ENCODE measurements at places on chromosomes 3 and 15.

DNA sequence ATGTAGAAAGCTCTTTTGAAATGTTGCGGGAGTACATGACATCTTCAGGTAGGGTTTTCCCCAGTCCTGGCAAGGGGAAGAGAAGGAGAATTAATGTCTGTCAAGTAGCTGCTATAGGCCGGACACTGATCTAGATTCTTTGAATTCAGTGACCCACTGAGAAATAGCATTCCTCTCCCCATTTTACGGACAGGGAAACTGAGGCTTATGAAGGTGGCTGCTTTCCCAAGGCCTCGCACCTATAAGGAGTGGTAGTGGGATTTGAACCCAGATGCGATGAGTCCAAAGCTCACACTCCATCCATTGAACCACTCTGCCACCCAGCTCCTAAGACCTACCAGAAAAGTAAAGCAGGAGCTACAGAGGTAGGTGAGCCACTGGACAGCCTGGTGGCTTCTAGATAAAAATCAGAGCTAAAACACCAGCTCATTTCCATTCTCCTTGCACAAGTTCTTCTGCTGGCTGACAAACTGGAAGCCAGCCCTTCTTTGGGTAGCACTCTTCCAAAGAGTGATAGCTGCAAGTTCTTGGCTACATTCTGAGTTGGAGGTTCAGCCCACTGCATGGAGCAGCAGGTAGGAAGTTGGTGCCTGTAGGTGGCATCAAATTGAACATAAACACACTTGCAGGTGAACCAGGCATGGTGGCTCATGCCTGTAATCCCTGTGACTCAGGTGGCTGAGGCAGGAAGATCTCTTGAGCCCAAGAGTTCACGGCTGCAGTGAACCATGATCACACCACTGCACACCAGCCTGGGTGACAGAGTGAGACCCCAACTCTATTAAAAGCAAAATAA, 22.0 kb downstream of the ZNF710 start:
- DNase-seq: no peak

DNA sequence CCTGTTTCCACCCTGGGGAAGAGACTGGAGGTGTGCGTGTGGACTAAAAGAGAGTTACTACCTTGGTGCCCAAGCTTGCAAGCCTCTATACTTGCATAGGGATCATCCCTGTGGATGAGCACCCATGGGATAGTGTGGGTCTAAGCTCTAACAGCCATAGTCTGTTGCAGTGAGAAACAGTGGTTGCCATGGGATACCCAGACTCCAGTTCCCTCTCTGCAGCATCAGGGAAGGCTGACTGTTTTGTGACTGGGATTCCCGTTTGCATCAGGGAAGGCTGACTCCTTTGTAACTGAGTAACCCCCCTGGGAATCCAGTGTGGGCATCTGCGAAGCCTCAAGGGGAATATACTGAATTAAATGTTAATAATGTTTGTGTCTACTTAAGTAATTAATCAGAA, 196.1 kb downstream of the ZNF621 start:
- no peak for DNase-seq

- DNase-seq: no peak
These were observed 9.5 kb downstream of the CA12 start for GRCh38 chr15:63372018-63372705.

DNA sequence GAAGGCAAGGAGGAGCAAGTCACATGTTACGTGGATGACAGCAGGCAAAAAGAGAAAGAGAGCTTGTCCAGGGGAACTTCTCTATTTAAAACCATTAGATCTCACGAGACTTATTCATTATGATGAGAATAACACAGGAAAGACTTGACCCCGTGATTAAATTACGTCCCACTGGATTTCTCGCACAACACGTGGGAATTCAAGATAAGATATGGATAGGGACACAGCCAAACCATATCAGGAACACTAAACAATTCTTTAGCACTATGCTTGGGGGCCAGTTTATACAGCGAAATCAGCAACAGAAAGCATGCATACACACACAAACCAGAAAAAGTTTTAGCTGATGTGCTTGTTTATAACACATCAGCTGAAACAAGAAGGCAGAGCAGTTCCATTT, 704.2 kb downstream of the OTOL1 start:
- DNase-seq: no peak

GRCh38 chr3:117628823-117629291, 919.3 kb downstream of the TUSC7 start:
- no peak for DNase-seq

- DNase-seq: no peak
These were observed 11.2 kb downstream of the APBA2 start for GRCh38 chr15:28896951-28897350.

DNA sequence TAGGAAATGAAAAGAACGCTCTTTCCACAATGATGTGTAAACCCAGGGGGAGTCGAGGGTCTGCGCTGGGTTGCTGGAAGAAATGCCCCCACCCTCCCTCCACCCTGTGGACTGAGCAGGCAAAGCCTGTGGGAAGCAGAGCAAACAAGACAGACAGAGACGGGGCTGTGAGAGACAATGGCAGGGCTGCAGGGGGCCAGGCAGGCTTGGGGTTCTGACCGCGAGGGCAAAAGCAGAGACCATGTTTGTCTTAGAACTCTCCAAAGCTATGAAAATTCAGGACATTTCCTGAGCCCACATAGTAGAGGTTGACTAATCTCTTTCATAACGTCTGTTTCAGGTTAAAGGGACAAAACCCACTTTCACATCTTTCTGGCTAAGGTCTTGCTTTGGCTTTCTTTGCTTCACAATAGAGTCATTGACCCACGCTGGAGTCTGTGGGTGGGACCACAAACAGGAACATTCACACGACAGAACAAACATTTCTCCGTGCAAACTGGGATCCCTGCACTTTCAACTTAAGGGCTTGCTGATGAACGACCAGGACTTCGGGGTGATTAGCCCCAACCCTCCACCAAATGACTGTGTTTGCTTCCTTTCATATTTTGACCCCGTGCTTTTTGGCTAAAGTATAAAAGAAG, 156.0 kb upstream of the TPM1 start:
- no peak for DNase-seq

DNA sequence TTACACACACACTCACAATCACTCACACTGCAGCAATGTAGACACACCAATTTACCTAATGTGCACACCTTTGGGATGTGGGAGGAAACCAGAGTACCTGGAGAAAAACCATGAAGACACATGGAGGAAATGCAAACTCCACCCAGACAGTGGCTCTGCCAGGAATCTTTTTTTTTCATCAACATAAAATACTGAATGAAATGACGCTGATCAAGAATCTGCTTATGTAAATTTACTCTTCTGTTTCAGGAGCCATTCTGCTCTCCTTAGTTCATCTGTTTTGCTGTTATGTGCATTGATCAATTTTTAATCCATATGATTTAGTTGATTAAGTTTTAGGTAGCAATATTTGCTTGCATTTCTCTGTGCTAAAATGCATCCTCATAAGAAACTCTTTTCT, 414.2 kb upstream of the CCDC54 start:
- peak; percentile 9 for DNase-seq

DNA sequence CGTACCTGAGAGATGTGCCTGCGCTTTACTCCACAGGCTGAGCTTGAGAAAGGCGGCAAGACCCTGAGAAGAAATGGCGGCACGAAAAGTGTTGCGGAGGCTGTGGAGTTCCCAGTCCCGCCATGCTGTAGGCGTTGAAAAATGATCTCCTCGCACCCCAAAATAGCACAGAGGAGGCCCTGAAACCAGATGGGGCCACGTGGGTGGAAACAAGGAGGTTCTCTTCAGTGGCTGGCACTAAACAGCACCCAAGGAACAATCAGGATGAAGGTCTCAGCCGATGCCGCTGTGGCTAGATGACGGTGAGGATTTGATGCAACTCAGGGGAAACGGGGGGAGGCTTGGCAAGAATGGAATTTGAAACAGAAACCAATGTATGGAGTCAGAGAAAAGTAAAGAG, 57.3 kb downstream of the TMEM212 start:
- no peak for DNase-seq

GRCh38 chr3:118863731-118864322, 170.8 kb downstream of the IGSF11 start:
- no peak for DNase-seq

DNA sequence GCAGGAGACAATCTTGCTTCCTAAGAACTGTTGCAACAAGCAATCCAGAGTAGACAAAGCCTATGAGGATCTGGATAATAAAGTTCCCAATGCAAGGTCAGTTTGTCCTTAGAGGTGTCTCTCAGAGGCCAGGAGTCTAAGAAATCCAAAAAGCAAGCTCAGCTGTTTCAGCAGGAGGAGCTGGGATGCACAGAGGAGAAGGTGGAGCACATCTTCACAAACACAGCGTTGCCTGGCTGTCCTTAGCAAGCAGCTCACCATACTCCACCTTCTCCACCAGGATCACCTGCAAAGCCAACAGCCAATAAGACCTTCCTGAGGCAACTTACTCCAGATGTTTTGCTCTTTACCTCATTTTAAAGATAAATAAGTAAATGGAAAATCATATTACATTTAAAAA, 365 bp downstream of the ZBED2 start:
- no peak for DNase-seq
